ENCODE measurements at places on chromosomes 5 and 9.

DNA sequence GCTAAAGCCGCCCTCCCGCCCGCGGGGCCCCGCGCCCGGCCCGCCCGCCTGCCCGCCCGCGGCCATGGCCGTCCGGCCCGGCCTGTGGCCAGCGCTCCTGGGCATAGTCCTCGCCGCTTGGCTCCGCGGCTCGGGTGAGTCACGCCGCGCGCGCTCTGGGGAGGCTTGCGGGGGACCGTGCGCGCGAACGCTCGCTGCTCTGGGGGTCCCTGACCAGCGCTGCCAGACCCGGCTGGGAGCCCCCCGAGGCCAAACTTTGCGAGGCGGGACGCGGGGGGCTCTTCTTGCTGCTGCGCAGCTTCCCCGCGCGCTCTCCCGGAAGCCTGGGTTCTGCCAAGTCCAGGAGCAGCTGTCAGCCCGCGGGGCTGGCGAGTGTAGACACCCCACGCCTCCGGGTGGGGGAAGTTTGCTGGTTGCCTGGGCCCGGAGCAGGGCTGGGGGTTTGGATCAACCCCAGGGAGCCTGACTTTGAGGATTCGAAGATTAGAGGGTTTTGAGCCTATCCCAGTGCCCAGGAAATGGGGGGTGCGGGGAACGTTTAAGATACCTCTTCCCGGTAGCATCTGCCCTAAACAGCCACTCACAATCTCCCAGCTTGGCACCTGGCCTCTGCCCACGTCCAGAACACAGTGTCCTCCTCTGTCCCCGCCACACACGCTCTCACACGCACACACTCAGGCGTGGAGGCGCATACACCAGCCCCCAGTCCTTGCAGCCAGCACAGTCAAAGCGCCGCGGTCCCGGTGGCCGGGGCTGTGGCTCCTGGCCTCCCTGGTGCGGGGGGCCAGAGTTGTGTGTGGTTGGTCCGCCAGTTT lies 535 bp downstream of the UNC5A start:
- DNase-seq, result no peak

DNA sequence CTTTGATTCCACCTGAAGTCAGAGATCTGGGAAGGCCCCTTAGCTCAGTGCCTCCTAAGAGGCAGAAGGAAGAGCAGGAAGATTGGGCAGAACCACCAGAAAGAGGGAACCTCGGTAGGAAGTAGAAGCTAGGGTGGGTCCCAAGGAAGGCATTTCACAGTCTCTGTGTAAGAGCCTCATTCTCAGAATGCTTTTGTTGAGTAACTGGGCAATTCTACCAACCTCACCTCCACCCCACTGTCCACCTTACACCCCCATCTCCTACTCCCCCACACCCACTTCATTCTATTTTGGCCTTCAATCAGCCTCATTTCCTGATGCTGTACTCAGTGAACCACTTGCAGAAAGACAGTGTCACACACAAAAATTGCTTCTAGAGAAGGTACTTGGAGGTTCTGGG lies 3.5 kb downstream of the HBEGF start:
- DNase-seq, result no peak

GRCh38 chr5:84032324-84032723 lies 311.7 kb upstream of the HAPLN1 start:
- no peak for DNase-seq

DNA sequence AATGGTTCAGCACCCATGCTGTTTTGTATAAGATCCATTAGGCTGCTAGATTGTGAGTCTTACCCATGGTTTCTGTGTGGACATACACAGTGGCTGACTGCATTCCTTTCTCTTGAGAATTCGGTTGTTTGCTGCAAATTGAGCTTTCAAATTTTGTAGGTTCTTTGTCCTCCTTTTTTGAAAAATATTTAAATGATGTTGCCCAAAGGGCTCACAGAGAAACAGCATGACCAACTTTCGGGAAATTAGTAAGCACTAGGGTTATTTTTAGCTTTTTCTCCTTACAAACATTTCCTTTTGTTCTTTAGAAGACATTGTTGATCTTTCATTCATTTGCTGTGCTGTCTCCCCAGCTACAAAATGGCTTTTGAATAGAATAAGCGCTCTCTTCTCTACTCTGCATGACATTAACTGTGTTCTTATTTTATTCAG lies 79.4 kb downstream of the NLN start:
- no peak for DNase-seq

DNA sequence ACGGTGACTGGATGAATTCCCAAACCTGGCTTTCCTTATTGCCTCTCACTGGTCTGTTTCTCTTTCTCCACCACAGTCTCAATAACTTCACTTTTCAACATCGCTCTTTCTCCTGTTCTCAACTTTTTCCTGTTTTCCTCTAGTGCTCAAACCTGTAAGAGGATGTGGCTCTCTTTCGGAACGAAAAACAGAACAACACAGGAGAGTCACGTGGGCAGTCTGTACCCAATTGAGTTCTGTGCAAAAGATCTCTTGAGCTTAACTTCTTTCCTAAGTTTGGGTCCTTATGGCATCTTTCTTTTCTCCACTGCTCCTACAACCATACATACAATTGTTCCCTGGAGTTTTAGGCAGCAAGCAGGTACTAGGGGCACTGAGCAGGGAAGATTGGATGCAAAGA lies 8.9 kb downstream of the HAVCR1 start:
- DNase-seq, result no peak

DNA sequence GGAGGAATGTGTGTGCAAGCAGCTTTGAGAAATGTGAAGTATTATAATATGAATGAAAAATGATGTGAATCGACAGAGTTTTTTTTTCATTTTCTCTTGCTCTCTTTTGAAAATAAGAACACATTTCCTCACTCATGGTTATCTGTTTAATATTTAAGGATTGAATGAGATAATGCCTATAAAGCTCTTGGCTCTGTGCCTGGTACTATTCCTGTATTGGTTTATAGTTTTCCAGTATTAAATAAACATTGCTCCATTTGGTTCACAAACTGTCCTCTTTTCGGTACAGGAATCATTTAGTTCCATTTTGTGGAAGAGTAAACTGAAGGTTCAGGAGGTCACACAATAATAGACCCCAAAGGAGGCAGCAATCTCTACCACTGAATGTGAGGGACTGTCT lies 1185.5 kb upstream of the WWC1 start:
- no peak for DNase-seq

GRCh38 chr9:130871395-130872062 lies 25.1 kb downstream of the QRFP start:
- DNase-seq, result no peak

Data from keratinocyte (primary cell).